Activated CD4-positive, alpha-beta T cell treated with anti-CD3 and anti-CD28 coated beads for 4 hours (primary cell): ENCODE measurements at places on chromosomes 11 and 22.

DNA sequence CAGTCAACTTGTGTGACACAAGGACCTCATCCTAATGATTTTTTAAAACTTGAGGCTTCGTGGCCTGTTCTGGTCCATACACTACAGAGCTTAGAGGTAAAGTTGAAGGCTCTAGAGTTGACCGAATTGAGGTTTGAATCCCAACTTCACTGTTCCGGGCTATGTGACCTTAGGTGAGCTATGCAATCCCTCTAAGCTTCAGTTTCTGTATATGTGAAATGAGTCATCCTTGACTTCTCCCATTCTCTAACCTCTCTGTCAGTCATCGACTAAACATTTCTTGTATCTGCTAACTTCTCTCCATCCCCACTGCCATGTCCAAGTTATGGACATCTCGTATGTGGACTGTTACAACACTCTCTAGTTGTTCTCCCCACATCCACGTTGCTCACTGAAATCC, 178.2 kb upstream of the TMEM45B start:
- DNase-seq = no peak

DNA sequence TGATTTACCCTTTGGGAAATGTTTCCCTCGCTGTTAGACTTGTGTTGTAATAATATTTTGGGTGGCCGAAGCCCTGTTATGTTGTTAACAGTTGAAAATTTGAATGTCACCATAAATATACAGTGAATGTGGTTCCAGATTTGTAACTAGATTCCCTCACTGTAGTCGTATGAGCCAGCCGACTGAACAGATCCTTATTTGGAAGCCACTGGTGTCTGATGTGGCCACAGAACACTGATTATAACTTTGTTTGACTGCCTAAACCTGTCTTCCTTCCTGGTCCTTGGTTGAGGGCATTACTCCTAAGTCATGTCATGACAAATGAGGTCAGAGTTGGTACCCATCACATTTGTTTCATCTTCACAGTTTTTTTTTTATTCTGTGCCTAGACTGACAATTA, 45.4 kb downstream of the YAP1 start:
- DNase-seq = no peak

- no peak for DNase-seq
Observed at GRCh38 chr11:35878741-35879140, 65.1 kb upstream of the LDLRAD3 start.

- DNase-seq = no peak
Observed at GRCh38 chr22:42949159-42949558, 65.8 kb downstream of the PACSIN2 start.

DNA sequence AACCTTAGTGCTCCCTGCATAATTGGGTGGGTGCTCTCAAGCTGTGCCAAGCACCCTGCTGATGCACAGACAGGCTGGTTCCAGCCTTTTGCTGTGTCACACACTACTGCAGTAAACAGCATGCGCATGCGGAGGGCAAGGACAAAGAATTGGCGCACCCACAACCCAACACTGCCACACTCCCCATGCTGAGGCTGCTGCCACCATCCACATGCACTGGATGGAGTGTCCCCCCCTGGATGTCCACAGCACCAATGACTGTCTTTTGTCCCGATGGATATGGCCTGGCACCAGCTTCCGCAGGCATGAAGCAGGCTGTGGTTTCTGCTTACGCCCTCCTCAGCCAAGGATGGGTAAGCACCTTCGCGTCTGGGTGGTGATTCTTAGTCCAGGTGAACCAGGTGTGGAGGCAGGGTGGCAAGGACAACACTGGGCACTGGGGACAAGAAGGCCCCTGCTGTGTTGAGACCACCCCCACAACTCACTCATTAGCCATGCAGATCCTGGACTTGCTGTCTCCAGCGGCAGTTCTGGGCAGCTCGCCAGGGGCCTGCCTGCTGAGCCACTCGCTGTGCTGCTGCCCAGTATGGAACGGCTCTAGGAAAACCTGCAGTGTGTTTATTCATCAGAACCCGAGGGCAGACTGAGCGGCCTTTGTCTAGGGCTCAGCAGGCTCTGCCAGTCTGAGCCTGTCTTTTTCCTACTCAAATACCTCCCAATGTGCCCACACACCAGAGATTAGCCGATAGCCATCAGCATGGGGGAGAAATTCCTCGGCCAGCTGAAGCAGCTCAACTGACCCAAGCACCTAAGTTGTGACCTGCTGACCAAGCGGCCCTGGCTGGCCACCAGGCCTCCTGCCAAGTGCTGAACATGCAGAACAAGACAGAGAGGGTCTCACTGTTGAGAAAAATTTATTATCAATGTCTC, 8.2 kb upstream of the NAP1L4 start:
- no peak for DNase-seq

GRCh38 chr11:88103337-88104206, 71.7 kb downstream of the RAB38 start:
- peak; percentile 6 for DNase-seq

GRCh38 chr11:35919244-35919643, 24.6 kb upstream of the LDLRAD3 start:
- no peak for DNase-seq

GRCh38 chr22:24315367-24315966, 44.8 kb downstream of the SPECC1L start:
- DNase-seq = no peak

DNA sequence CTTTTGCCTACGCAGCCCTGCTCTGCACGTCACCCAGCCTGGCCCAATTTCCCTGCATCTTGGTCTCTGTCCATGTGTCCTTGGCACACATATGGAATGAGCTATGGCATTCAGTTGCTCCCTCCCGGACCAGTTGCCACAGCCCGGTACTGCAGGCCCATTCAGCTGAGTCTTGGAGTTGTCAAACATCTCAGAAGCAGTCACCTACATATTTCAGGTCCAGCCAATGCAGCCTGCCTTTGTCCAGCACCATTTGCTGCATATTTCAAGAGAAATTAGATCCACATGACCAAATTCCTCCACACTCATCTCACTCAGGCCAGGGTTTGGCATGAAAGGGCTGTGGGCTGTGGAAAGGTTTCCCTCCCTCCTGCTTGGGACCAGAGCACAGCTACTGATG, 76.8 kb downstream of the MN1 start:
- no peak for DNase-seq

- no peak for DNase-seq
Observed at GRCh38 chr11:55697817-55698216, 35.8 kb downstream of the OR4C6 start.

- no peak for DNase-seq
Observed at GRCh38 chr11:78061088-78061920, 2.4 kb upstream of the THRSP start.

GRCh38 chr11:118660681-118661424, 18.6 kb downstream of the TREH start:
- DNase-seq = no peak

DNA sequence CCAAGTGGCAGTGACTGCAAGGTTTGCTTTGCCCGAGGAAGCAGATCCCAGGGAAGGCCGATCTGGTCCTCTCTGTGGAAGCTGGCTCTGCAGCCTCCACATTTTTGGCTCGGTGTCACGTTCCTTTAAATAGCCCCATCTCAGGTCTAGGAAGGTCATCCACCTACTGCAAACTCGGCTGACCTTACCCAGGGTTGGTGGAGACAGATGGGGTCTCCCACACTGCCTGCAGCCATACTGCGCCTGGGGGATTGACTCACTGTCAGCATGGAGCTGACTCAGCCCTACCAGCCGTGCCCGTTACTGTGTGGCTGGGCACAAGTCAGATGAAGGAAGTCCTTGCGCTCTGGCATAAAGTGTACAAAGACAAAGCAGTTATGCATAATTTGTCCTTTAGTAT, 16.9 kb downstream of the CDPF1 start:
- no peak for DNase-seq

- peak; percentile 61 for DNase-seq
Observed at GRCh38 chr11:75706260-75706729, 11.3 kb upstream of the MOGAT2 start.

DNA sequence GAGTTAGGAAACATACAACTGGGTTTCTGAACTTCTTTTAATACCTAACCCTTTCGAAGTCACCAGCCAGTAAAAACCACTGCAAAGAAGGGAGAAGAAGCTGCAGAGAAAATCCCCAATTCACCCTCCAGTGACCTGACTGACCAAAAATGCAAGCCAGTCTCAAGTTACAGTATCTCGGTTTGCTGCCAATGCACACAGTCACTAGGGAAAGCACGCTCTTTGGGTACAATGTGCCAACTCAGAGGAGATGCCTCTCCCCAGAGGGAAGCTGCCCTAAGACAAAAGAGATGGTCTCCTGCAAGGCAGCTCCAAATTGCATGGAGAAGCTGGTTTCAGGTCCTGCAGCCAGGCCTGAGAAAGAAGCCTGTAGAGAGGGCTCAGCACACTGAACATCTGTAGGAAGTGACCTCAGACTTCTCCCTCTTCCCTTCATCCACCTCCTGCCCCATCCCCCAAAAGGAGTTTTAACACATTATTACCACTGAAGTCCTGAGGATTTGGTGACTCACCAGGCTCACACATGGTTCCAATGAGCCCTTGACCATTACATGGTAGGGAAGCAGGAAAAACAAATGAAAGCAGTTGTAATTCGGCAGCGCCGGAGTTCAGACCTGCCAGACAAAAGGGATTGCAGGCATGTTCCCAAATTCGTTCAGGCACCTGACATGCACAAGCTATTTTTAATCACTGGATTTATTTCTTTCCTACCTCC, 90.1 kb downstream of the ETS1 start:
- DNase-seq = no peak

DNA sequence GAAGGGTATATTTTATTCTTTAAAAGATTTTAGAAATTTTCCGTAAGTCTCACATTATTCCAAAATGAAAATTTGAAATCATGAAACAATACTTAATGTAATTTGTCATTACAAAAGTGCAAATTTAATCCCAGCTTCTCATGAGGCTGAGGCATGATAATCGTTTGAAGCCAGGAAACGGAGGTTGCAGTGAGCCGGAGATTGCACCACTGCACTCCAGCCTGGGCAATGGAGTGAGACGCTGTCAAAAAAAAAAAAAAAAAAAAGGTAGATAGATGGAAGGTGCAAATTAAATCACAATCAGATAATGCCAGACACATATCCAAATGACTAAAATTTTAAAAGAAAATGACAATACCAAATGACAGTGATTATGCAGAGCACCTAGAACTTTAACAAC, 644.2 kb downstream of the FAM181B start:
- DNase-seq = no peak

- DNase-seq = no peak
Observed at GRCh38 chr11:57340039-57340615, 2.0 kb downstream of the P2RX3 start.

DNA sequence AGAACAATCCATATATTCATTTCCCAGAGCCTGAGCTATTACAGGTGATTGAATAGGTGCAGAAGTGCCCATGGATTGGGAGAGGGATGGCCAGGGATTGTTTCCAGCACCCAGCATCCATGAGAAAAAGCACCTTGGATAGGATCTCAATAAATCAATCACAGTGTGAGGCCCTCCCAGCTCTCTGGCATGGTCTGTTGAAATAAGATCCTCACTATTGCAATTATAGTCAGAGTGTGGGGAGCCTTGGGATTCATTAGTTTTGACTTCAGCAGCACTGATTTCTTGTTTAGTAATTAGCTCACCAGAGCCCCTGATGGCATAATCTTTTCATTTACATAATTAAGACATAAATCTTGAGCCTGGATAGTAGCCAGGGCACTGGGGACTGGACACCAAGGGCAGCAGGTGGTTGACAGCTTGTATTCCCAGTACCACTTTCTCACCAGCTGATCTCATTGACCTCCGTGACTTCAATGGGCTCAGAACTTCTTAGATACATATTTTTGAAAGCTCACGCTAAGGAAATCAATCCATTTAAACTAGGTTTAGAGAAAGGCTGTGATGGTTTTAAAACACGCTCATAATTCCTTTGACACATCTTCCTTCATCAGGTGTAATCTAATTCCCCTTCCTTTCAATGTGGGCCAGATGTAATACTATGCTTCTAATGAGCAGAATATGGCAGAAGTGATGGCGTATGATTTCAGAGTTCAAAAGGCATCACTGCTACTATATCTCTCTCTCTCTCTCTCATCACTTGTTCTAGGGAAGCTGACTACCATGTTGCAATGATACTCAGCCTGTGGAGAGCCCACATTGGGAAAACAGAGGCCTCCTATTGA, 22.1 kb upstream of the DRD2 start:
- no peak for DNase-seq

DNA sequence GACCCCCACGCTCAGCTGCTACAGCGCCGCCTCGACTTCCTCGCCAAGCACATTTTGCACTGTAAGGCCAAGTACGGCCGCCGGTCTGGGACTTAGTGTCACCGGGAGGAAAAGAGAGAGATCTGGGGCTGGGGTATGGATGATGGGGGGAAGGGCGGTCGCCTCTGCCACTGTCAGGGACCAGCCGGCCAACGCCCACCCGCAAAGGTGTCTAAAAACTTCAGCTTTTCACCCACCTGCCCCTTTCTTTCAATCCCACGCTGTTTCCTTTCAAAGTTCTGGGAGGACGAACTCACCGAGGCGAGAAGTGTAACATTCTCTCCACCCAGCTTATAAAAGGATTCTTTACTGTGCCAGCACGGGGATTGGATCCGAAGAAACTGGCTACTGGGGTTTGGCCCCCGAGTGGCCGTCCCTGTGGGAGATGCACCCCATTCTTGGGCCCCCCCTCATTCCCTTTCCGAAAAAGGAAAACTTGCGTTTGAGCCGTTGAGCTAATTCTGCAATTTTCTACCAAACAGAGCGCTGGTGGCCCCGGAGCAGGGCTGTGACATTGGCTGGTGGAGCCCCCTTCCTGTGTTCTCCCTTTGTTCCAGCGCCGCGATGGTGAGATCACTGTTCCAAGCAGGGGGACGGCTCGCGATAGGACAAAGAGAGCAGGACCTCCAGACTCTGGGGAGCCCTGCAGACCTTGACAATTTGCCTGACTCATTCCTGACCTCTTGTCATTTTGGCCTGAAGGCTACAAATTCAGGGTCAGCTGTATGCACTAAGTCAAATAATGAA, 1.8 kb downstream of the FJX1 start:
- DNase-seq = no peak
